Liver (tissue), 10 donors: ENCODE measurements at places on chromosomes 2 and 18. TPM values are rescaled to one million over a fixed set of nuclear protein-coding genes. Genes with fewer than 3 reads are reported as not detected.
A peak's percentile ranks its signal among the peaks of the same experiment; 100 is the strongest.

DNA sequence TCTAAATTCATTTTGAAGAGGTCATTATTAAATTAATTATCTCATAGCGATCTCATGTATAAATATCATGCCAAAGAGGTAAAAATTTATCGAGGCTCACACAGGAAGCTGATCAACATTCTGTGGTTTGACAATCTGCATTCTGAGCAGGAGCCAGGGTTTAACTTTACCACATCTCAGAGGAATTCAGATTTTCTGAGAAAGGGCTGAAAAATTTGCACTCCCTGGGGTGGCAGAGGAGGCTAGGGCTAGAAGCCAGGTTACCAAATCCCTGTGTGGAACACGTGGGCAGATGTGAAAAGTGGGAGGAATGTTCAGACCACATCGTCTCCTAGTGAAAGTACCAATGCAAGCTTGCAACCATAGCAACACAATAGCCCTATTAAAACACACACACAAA lies 63.5 kb upstream of the CTLA4 start:
- no peak for DNase-seq

DNA sequence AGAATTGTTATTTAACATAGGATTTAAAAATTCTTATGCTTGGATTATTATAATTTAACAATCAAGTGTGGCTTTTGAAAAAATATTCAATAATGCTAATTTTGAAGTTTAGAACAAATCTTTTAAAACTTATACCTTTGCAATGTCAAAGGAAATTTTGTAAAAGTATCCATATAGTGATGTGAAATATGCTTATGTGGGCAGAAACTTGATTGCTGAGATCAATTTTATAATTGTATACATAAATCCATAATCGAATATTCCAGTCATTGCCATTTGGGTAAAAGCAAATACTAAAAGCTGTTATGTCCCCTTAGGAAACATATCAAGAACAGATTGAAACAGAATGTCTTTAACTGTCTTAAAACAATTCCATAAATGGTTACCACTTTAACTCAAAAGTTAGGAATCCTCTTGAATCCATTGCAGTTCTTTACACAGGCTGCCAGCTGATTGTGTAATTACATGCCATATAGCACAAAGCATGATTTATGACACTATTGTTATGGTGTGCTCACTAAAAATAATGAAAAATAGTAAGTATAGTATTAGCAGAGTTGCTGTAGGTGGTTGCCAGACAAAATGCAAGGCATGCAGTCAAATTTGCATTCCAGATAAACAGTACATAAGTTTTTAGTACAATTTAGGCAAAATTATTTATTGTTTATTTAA lies 24.2 kb downstream of the PLCL1 start:
- no peak for DNase-seq

DNA sequence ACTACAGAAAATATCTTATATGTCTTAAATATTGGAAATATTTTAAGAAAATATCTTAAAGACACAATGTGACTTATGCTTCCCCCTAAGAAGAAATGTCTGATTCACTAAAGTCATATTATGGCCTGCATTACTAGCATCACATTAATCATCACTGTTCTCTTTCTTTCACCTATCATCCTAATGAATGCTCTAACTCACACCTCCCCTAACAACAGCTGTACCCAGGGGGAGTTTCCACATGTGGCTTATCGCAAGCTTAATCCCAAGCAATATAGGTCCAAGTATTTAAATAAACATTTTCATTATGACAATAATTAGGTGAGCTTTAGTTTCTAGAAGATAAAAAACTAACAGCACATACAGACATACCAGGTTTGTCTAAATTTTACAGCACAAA lies 39.6 kb downstream of the REV1 start:
- no peak for DNase-seq

DNA sequence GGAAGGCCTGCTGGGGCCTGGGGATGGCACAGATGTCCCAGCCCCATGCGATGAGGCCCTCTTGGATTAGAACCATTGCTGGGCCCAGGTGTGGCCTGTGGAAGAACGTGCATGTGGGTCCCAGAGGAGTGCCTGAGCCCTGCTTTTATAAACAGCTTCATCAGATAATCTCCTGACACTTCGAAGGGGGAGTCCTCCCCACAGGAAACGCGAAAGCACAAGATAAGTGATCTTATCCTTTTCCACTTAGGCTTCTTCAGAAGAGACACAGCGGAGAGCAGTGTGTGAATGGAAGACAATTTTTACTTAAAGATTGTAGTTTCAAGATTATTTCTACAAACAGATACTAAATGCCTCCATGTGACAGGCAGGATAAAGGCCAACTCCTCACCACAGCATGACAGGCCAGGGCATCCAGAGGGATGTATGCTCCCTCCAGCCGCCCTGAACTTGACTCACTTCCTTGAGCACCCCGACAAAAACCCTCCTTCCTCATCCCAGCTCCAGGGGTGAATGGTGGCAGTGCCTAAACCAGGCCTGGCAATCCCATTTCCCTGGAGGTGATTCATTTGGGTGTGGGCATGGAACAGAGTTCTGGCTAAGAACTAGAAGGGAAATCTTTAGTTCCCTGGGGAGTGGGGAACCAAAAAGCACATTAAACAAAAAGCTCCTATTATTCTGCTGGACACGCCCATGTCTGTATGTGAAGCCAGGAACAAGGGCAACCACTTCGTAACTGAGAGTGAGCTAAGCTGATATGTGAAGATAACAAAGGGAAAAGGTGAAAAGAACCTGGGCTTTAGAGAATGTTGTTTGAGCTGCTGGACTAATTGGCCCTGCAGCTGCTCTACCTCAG lies 56.2 kb upstream of the TMEM163 start:
- no peak for DNase-seq

DNA sequence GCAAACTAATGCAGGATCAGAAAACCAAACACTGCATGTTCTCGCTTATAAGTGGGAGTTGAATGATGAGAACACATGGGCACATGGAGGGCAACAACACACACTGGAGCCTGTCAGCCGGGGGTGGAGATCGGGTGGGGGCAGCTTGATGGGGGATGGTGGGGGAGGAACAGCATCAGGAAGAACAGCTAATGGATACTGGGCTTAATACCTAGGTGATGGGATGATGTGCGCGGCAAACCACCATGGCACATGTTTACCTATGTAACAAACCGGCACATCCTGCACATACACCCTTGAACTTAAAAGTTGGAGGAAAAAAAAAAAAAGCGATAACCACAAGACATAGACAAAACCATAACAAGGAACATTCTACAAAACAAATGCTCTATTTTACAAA lies 10.4 kb downstream of the CHMP3 start:
- DNase-seq: no peak

Gene CFAP53
- polyA plus RNA-seq: 0.05 TPM

GRCh38 chr18:7457262-7457661 lies 109.9 kb upstream of the PTPRM start:
- no peak for DNase-seq

Gene HOXD12
- polyA plus RNA-seq: not detected

GRCh38 chr18:78562531-78562961 lies 417.1 kb upstream of the SALL3 start:
- no peak for DNase-seq

GRCh38 chr2:199348871-199349270 lies 108.9 kb downstream of the SATB2 start:
- DNase-seq: no peak

- no peak for DNase-seq
Observed at GRCh38 chr2:223797811-223798721, 39.3 kb downstream of the AP1S3 start.

DNA sequence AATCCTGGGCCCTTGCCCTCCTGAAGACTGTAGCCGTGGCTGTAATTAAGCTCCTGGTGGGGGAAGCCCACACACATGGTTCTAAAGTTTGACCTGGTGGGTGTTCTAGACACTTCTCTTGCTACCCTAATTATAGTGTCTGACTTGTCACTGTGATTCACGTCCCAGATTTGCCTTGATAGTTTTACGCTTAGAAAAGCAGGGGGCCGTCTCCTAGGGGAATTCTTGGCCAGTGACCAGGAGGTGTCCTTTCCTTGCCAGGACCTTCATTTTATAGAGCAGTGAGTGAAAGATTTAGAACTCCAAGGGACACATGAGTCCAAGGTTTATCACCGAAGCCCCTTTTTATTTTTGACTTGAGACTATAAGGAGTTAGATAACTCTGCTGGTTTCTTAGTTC lies 9.0 kb downstream of the TMEM214 start:
- DNase-seq: no peak

DNA sequence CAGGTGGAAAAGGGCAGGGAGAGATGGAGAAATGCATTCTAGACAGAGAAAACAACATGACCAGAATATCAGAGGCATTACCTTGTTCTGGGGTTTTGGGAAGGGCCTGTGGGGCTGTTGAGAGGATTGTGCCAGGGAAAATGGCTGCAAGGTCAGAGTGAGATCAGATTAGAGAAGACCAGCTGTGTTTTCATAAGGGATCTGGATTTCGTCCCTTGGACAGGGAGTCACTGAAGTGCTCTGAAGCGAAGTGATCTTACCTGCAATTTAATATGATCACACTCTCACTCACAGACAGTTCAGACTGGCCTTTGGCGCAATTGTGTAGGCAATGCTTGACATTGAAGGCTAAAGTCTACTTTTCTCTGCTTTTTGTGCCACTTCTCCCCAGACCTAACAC lies 20.3 kb upstream of the REG3G start:
- DNase-seq: no peak

Gene ELMOD3
- 9.7 TPM for polyA plus RNA-seq

DNA sequence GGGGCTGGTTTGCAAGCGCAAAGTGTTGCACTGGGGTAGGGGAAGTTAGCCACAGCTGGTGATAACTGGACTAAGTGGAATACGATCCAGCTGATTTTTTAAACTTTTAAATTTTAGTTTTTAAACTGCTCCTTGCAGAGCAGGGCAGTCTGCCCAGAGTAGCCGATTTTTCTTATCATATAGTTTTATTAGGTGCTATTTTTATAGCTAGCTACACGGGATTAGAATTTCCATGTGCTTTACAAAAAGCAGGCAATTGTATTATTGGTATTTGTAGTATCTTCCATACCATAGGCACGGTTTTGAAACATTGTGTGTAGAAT lies 9.6 kb downstream of the CPLX4 start:
- no peak for DNase-seq

Gene PTH2R
- 0.01 TPM for polyA plus RNA-seq

GRCh38 chr2:24620936-24621335 lies 129.9 kb downstream of the NCOA1 start:
- no peak for DNase-seq

DNA sequence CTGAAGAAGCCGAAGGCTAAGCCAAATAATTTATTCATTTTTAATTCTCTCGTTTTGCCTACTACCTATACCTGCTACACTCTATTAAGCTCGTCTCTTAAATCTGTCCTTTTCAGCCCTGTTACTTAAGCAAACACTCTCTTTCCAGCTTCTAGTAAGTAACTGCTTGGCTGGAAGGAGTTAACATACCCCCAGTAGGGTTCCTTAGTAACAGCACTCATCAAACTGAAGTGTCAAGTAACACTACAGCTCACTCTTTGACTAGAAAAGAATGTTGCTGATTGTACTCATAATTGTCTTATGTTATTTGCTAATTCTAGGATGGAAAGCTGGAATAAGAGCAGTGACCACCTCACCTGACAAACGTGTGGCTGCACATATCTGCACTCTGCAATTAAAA lies 120.0 kb upstream of the SCN7A start:
- no peak for DNase-seq

GRCh38 chr18:3653263-3653850 lies 203.4 kb downstream of the TGIF1 start:
- DNase-seq: no peak

- DNase-seq: no peak
Observed at GRCh38 chr18:3015204-3015592, 2.3 kb upstream of the LPIN2 start.

GRCh38 chr2:28952836-28953211 lies 28.3 kb upstream of the TOGARAM2 start:
- no peak for DNase-seq

- DNase-seq: no peak
Observed at GRCh38 chr2:127046579-127046978, 60.4 kb downstream of the BIN1 start.

DNA sequence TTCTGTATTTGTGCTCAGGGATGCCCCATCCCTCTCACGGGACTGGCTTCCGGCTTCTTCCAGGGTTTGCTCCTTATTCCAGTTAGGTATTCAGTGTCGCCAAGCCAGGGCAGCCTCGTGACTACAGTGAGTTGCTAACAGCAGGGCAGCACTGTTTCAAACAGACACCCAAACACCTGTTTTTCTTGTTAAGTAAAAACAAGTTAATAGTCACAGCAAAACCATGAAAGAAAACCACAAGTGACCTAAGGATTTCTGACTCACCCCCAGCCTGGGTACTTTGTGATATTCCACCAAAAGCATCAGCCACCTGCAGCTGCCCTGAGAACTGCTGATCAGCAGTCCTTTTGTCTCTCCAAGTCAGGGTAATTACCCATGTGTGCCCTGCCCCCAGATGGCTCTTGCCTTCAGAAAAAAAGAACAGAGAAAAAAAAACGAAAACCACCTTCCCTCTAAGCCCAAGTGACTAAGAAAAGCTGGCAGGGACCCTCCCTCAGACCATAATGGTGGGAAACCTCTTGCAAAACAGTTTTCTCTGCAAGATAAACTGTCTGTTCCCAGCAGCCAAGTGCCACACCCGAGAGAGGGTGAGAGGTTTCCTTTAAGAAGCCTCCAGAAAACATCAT lies 178.2 kb downstream of the ANAPC1 start:
- no peak for DNase-seq

- no peak for DNase-seq
Observed at GRCh38 chr18:2898186-2898640, 51.4 kb downstream of the EMILIN2 start.

GRCh38 chr2:112541315-112542122 lies 746 bp upstream of the POLR1B start:
- peak; percentile 80 for DNase-seq

GRCh38 chr2:35454966-35455638 lies 900.5 kb upstream of the CRIM1 start:
- DNase-seq: no peak

Gene GULP1
- polyA plus RNA-seq: 0.53 TPM

- no peak for DNase-seq
Observed at GRCh38 chr2:98516571-98516970, 71.9 kb downstream of the INPP4A start.
